ENCODE measurements at places on chromosomes 2 and 18.

- no peak for DNase-seq
These were observed 316.3 kb downstream of the METTL4 start for GRCh38 chr18:2254977-2255376.

GRCh38 chr2:9060819-9061218, 57.3 kb upstream of the MBOAT2 start:
- DNase-seq, result no peak

DNA sequence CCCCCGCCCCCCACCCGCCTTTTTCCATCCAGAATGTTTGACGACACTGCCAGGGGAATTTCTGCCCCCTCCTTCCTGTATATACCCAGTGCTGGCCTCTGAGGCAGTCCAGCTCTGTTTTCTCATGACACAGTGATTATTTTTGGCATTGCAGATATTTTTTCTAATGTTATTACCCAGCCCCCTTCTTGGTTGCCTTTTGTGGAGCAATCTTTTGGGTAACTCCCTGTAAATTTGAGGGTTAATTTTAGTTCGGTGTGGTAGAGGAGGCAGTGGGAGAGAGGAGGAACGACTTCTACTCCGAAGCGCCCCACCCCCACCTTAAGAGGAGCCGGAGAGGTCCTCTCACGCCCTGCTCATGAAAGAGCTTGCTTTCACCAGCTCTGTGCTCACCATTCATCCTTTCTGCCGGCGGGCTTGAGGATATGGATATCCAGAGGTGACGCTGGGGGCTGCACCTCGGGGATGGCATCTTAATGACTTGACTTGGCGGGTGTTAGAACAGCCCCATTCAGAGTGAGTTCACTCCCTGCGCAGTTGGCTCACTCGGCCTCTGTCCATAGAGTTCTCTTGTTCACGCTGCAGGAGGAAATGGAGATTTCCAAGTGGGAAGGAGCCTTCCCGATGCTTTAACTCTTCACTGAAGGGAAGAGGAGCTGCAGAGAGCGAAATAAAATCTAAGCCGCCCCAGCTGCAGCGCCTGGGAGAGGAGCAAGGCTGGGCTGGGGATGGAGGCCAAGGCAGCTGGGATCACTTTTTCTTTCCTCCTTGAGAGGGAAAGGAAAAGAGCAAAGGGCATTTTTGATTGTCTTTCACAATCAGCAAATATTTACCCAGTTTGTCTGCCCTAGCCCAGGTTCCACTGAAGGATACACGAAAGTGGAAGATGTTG, 38.4 kb downstream of the EPAS1 start:
- no peak for DNase-seq

DNA sequence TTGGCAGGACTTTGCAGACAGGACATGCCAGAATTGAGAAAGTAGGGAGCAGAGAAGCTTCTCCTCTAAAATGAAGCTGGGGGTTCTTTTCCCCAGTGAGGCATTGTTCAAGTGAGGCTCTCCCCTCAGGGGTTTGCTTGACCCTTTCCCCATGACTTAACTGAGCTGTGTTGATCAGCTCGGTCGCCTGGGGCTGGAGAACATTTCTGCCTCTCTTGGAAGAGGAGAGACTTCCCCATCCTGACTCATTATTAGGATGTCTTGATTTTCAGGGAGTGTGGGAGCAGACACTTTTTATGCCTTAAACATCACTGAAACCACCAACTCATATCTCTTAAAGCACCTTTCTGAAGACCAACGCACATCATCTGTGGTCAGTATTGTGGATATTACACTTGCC, 27.9 kb upstream of the GLI2 start:
- no peak for DNase-seq

DNA sequence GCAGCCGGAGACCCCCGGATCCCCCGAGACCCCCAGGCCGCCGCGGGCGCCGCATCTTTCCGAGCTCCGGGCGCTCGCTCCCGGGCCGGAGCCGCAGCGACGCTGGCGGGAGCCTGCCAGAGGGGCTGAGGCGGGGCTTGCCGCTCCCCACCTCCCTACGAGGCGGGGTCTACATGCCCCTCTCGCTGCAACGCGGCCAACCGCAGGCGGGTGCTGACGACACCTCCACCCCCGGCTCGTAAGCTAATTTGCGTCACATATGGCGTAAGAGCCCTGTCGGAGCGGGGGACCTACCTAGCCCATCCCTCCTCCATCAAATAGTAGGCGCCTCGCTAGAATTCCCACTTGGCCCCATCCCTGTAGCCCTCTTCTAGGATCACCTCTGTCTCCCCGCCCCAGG, at the start of gene PTPRN:
PTPRN (minus strand) TSS at position 124 of the 400 bp plus-strand sequence; CDS start at position 55, 69 bp downstream.
- DNase-seq, result no peak

GRCh38 chr2:182049372-182050148, 63.9 kb downstream of the PPP1R1C start:
- DNase-seq, result no peak

- no peak for DNase-seq
These were observed 260.3 kb downstream of the TPGS2 start for GRCh38 chr18:36568487-36568886.

GRCh38 chr2:202510911-202511310, 123.9 kb upstream of the FAM117B start:
- no peak for DNase-seq

DNA sequence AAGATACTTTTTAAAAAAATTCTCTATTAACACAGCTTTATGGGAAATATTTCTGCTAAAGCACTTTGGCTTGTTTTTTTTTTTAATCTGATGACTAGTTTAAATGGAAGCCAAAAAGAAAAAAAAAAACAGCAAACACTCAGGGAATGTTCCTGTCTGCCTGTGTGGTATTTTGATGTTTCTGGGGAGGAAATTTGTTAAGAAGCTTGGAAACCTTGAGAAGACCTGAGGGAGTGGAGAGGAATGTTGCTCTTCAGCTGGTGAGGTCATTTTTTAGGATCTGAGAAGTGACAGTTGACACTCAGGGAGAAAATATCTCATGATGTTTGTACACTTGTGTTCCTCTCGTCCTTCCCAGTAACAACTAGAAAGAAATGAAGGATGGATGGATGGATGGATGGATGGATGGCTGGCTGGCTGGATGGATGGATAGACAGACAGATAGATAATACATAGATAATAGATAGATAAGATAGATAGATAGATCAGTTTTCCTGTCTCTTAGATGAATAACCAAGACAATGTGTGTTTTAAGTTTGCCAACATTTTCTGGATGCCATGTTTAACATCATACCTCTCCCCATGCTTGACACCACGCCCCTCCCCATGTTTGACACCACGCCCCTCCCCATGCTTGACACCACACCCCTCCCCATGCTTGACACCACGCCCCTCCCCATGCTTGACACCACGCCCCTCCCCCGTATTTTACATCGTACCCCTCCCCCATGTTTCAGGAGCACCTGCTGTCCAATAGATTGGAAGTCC, 84.8 kb downstream of the CTIF start:
- DNase-seq, result no peak

DNA sequence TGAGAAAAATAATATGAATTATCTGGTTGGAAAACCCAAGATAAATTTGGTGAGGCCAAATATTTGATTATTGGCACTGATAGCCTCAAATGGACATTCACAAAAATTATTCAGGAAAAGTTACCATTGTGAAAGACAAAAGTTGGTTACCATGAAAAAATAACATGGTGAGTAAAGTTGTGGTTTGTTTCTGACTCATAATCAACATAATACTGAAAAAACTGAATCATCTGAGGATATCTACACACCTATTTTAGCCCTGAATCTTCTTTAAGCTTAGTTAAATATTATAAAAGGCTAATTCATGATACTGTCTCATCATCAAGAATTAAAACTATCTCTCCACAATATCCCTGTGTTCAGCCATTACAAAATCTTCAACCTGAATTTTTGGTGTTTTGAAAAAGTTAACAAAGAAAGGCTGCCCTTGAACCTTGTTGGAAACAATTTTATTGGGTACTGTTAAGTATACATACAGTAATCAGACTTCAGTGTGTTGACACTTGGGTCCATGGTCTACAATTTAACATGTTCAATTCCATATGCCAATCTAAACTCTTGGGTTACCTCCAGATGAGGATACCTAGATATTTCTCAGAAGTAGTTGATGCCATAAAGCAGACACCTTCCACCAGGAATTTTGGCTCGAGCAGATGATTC, 607.5 kb upstream of the SLC39A10 start:
- no peak for DNase-seq

GRCh38 chr18:49768051-49768391, 45.3 kb downstream of the ACAA2 start:
- no peak for DNase-seq

DNA sequence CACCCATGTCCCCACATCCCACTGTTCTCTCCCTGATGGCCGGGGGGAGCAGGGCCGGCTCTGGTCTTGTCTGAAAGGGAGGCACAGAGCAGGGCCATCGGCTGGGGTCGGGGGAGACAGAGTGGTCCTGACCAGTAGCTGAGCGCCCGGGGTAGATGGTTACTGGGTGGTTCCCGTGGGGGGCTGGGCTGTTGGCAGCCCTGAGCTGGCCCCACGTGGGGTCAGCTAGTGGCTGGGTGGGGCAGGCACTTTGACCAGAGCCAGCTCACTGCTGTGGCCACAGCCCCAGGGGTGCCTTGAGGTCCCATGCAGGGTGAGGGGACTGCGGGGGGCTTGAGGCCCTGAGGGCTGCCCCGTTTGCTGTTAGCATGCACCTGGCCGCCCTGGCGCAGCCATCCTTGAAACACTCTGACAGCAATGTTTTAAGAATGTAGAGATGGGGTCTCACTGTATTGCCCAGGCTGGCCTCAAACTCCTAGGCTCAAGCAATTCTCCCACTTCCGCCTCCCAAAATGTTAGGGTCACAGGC, 12.3 kb upstream of the NEU4 start:
- no peak for DNase-seq

- DNase-seq, result no peak
These were observed 249.3 kb upstream of the GULP1 start for GRCh38 chr2:188042412-188042811.

GRCh38 chr2:227513113-227513512, 41.2 kb downstream of the AGFG1 start:
- no peak for DNase-seq

- no peak for DNase-seq
These were observed 540.6 kb downstream of the RIT2 start for GRCh38 chr18:42574871-42575270.

- DNase-seq, result no peak
These were observed 134.9 kb upstream of the ZNF236 start for GRCh38 chr18:76687304-76687962.

DNA sequence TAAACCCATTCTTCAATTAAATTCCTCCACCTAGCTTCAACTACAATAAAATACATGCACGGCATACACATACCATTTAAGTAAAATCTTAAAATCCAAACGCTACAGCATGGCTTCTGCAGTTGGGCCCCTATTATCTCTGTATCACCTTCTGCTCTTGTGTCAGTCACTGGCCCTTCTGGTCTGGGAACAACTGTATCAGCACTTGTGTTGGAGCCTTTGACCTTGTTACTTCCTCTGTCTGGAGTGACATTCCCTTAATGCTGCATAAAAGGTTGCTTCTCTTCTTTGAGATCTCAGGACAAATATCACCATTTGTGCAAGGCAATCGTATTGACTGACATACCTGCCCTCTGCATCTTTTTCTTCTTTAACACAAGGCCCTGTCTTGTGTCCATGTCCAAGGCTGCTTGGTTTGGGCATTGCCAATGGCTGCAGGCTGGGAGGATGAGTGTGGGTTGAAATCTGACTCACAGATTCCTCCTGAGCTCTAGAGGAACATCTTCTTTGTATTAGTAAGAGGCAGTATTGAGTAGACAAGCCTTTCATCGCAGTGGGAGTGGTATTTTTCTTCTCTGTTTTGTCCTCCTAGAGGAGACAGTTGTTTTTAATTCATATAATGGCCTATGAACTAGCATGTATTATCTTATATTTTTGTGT, 267.8 kb upstream of the TRIB2 start:
- no peak for DNase-seq

- DNase-seq, result no peak
These were observed 33.6 kb upstream of the VWC2L start for GRCh38 chr2:214377286-214377624.

DNA sequence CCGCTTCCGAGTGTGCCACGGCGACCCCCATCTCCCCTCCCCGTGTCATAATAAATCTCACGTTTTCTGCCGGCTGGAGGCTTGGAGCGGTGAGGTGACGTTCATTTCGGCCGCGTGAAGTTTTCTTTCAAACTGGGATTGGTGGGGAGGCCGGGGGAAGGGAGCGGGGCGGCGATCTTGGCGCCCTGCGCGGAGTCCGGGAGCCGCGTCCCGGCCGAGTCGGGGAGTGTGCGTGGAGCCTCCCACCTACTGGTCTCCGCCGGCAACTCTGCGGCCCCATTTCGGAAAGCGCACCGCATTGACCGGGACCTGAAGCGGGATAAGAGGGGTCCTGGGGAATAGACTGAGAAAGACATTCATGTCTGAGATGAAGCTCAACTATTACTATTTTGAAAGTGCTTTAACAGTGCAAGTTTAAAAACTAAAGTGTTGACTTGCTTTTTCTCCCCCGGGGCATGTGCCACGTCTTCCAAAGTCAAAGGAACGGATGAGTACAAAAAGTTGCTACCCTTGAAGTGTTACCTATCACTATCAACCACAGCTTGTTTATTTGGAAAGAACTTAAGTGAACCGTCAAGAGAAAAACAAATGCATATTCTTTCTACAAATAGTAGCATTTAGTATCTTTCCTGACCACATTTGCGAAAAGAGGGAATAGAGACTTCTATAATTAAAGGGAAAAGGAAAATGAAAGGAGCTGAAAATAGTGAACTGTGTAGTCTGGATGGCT, 818 bp upstream of the IKZF2 start:
- DNase-seq, result peak; percentile 14

GRCh38 chr18:2889761-2890192, 43.0 kb downstream of the EMILIN2 start:
- no peak for DNase-seq

GRCh38 chr2:65598264-65598663, 165.9 kb upstream of the SPRED2 start:
- no peak for DNase-seq

- DNase-seq, result no peak
These were observed 206.5 kb downstream of the PRKCE start for GRCh38 chr2:45857867-45858520.

DNA sequence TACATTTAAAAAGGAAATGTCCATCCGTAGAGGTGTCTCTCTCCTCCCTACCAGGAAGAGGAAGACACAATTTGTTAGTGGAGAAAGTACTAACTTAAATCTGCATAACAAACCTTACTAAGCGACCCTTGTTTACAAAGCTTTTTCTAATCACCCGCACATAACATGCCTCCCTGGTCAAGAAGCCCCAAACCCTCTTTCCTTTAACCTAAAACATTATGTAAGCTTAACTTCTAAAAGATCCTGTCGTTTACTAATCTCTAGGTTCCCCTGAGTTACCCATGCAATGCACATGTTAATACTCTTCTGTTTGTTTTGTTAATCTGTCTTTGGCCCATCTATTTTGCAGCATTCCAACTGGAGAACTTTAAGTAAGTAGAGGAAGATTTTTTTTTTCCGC, 630.3 kb upstream of the NRXN1 start:
- DNase-seq, result no peak

DNA sequence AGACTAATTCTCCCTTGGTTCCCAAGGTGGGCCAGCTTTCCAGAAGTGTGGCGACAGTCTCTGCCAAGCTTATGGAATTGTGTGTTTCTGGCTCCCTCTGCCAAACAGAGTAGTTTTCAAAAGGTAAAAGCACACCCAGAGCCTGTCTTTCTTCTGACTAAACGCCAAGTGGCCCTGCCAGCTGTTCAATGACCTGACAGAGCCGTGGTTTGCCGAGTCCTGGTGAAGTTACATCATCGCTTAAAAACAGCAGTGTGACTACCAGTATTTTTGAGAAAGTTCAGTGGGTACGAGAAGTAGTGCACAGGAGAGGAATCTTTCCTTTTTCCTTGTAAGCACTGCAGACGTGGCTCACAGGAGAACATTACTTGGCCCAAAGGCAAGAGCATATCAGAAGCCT, 1.9 kb downstream of the PER2 start:
- no peak for DNase-seq

GRCh38 chr2:45114221-45114955, 105.1 kb upstream of the SIX2 start:
- DNase-seq, result no peak
